Pancreas (tissue), 10 donors: ENCODE measurements at places on chromosomes 4 and X. TPM values are rescaled to one million over a fixed set of nuclear protein-coding genes. Genes with fewer than 3 reads are reported as not detected.
A peak's percentile ranks its signal among the peaks of the same experiment; 100 is the strongest.

- H3K4me1 ChIP-seq, result peaks cover 24% of the 10 kb centered on the region
- no peaks in the 10 kb centered on the region for H3K36me3 ChIP-seq
- no peaks in the 10 kb centered on the region for H3K27me3 ChIP-seq
- H3K27ac ChIP-seq, result no peak overlapping the region
- no peak for DNase-seq
Measured at GRCh38 chr4:40500781-40501180, 128.9 kb downstream of the RBM47 start.

DNA sequence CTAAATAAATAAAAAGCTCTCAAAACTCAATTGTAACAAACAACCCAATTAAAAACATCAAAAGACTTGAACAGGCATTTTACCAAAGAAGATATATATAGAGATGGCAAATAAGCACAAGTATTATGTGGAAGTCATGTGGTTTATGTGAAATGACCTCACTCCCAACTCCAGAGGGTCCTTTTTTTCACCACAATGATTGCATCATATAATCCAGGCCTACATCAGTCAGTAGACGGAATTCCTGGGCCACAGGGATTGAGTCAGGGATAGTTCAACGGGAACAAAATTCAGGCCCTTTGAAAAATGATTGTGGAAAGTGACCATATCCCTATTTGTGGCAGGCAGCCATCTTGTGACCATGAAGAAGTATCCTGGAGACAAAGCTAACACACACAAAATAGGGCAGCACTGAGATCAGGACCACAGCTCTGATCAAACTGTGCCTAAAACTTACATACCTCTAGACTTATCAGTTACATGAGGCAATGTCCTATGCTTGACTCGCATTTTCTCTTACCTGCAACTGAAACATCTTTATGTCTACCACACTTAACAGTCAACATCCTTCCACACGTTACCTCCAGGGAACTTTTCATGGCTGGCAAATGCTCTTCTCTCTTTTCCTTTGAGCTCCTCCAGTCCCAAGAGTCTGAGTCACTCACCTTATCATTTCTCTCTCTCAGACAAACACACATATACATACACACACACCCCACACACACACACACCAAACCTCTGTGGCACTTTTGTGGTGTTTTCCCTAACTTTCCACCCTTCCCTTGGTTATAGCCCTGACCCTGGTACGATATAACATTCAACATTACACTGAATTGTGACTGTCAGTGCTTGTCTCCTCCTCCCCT is 113.5 kb downstream of the PHF8 start:
- no peak overlapping the region for H3K4me3 ChIP-seq
- no peaks in the 10 kb centered on the region for H3K4me1 ChIP-seq
- H3K27me3 ChIP-seq, result no peaks in the 10 kb centered on the region

DNA sequence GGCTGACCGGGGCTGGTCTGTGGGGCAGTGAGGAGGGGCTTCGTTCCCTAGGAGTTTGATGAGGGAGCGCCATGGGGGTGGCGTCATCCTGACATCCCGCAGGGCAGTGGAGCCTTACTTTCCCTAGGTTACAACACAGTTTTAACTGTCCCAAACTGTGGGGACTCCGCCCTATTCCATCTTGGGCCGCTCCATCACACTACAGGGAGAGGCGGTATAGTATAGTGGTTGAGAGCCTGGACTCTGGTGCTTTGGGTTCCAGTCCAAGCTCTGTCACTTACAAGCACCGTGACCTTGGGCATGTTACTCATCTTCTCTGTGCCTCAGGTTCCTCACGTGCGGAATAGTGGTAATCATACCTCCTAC is 44.2 kb downstream of the ZNF185 start:
- H3K4me3 ChIP-seq, result peak overlapping the region; percentile 51
- peak overlapping the region; percentile 68 for H3K27ac ChIP-seq
- no peaks in the 10 kb centered on the region for H3K27me3 ChIP-seq
- H3K36me3 ChIP-seq, result no peaks in the 10 kb centered on the region
- no peak for DNase-seq

DNA sequence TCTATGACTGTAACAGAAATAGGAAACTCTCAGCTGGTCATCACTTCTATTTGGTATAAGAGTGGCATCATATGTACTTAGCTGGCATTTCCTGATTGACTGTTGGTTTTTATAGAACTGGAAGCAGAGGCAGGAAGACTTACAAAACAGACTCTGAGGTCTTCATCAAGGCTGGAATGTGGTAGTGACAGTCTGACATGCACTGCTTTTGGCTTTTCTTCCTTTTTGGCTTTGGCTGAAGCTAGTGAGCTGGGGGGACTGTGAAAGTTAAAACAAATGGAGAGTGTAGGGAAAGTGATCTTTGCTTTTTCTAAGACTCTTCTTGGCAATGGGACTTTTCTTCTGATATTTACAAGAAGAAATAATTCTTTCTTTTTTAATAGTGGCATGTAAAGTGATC is 121.1 kb upstream of the SLC4A4 start:
- no peak for DNase-seq
- no peaks in the 10 kb centered on the region for H3K27me3 ChIP-seq
- H3K4me3 ChIP-seq, result no peak overlapping the region
- H3K36me3 ChIP-seq, result no peaks in the 10 kb centered on the region

Gene CSAG2
- not detected for total RNA-seq

GRCh38 chrX:108946531-108946930 is 210.2 kb upstream of the IRS4 start:
- H3K27ac ChIP-seq, result no peak overlapping the region
- no peak for DNase-seq
- no peaks in the 10 kb centered on the region for H3K36me3 ChIP-seq
- H3K4me3 ChIP-seq, result no peak overlapping the region

DNA sequence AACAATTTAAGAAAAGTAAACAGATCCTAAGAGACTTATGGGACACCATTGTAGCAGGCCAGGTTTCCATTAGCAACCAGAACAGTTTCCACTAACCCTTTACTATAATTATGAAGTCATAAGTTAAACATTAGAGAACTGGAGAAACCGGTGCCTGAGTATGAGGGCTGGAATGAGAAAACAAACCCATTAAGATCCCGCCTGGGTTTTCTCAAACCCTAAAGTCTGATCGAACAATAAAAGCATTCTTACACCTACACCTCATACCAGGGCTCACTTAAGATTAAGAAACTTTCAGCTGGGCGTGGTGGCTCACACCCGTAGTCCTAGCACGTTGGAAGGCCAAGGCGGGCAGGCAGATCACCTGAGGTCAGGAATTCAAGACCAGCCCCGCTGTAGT is 13.7 kb upstream of the DHX15 start:
- H3K27ac ChIP-seq, result peak overlapping the region; percentile 96
- no peaks in the 10 kb centered on the region for H3K27me3 ChIP-seq
- no peak overlapping the region for H3K4me3 ChIP-seq
- peaks cover 14% of the 10 kb centered on the region for H3K4me1 ChIP-seq
- no peaks in the 10 kb centered on the region for H3K36me3 ChIP-seq
- peak; percentile 43 for DNase-seq
